ENCODE measurements at places on chromosomes 12 and 14.
A peak's percentile ranks its signal among the peaks of the same experiment; 100 is the strongest.

DNA sequence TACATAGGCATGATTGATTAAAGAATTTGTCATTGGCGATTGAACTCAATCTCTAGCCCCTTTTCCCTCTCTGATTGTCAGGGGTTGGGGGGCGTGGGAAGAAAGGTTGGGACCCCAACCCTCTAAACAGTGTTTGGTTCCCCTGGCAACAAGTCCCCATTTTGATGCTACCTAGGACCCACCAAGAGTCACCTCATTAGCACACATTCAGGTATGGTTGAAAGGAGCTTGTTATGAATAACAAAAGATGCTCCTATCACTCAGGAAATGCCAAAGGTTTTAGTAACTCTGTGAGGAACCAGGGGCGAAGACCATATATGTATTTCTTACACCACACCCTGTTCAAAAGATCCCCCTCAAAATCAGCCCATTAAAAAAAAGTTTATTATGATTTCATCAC, 14.3 kb downstream of the RNF212B start:
- DNase-seq, result no peak

GRCh38 chr14:31945074-31945613, 132.0 kb upstream of the ARHGAP5 start:
- peak; percentile 28 for DNase-seq

DNA sequence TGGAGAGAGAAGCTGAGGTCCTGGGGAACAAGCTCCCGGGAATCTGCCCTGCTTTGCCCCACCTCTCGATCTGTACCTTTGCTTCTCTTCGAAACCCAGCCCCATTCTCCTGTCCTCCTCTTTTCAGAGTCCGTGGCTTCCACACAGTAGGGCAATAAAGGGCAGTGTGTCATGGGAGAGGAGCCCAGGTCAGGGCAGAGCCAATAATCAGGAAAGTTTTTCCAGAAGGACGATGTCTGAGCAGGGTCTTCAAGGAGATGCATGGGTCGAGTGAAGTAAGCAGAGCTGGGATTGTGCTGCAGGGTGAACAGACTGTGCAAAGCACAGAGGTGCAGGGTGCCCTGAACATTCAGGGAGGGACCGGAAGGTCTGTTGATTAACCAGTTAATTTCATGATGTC, 22.1 kb upstream of the SERPINA4 start:
- DNase-seq, result no peak

DNA sequence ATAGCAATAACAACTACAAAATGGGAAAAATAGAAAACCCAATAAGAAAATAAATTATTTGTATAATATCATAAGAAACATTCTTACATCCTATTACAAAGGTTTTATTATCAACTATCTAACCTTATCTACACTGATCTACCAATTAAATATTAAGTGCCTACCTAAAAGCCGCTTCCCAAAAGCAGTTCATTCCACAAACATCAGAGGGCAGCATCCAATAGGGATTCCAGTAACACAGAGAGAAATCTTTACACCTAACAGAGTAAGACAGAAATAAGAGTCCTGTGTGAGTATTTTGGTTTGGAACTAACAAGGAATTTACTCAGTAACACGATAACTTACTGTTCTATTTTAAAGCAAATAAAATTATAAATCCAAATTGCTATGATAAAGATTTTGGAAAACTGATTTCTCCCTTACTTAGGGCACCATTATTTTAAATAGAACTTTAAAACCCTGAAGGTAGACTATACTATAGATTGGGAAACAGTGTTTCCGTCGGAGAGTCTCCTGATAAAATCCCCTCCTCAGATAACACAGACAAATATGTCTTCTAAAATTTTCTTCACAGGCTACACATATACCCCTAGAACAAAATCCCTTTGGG, 15.0 kb downstream of the GXYLT1 start:
- peak; percentile 23 for DNase-seq

GRCh38 chr12:115667116-115667515, 610.4 kb downstream of the MED13L start:
- DNase-seq, result no peak

GRCh38 chr14:71628433-71628832, 303.8 kb upstream of the RGS6 start:
- DNase-seq, result no peak

DNA sequence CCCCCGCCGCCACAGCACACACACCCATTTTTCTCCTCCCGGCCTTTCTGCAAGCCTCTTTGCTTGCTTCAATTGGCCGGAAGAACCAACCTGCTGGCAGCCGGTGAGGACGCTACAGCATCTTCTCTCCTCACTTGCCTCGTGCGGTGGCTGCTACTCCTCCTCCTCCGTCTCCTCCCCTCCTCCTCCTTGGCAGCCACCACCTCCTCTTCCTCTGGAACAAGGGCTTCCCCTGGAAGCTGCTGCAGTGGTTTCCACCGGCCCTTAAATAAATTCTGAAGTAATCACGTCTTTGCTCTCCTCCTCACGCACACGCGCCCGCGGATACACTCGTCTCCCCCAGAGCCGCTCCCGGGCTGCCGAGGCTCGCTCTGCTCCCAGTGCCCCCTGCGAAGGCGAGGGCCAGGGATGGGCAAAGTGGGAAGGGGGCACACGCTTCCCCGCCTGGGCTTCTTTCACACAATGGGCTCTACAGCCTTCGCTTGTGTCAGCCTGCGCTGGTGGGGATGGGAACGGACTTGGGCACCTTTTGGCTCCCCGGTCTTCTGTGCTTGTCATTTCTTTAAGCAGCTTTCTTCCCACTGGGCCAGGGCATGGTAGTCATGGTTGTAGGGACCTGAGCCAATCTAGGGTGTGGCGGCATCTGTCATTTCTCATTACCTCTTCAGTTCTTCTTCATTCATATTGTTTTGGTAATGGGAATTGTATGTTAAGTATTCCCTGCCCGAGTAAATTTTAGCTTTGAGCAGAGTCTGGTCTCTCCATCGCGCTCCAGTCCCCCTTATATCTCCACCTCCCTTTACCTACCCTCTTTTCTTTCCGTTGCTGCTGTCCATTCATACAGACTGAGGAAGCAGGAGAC, at the start of gene PPFIA2:
PPFIA2 (minus strand) TSS at position 161 of the 862 bp plus-strand sequence.
- DNase-seq, result peak; percentile 24
